ENCODE measurements at places on chromosomes 2 and 18. TPM values are rescaled to one million over a fixed set of nuclear protein-coding genes. Genes with fewer than 3 reads are reported as not detected.

The SERPINB3 gene
- total RNA-seq: 22.4 TPM

- no peak for DNase-seq
Measured at GRCh38 chr18:41989508-41989907, 34.5 kb downstream of the PIK3C3 start.

DNA sequence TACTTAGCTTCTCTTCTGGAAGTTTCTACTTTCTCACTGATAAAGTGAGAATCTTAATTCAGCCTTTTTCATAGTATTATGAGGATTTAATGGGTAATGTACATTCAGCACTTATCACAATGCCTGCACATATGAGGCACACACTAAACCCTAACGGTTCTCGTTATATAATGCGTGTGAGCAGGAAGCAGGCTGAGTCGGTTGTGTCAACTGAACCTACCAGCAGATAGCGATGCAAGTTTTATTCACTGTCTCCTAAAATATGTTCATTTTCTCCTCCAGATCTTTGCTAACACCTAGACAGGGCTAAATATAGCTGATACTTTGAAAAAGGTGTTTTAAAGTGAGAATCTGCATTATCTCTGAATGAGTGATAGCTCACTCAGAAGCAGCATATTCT is 201.6 kb downstream of the ALPK2 start:
- no peak for DNase-seq

The FAM110C gene
- 9.2 TPM for total RNA-seq

The BOLL gene
- total RNA-seq: not detected

DNA sequence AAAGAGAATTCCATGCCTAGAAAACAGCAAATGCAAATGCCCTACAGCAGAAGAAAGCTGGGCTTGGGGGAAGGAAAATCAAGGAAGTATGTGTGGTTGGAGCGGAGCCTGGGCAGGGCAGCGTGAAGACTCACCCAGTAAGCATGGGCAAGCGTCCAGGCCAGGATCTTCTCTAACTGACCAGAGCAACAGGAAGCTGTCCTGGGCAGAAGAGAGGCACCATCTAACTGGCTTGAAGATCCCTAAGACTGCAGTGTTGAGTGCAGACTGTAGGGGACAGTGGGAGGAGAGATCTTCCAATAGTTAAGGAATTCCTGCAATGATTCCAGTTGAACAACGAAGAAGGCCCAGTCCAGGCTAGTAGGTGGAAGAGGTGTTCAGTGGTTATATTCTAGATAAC is 57.9 kb downstream of the NXPH2 start:
- DNase-seq: no peak

The MC2R gene
- not detected for total RNA-seq

DNA sequence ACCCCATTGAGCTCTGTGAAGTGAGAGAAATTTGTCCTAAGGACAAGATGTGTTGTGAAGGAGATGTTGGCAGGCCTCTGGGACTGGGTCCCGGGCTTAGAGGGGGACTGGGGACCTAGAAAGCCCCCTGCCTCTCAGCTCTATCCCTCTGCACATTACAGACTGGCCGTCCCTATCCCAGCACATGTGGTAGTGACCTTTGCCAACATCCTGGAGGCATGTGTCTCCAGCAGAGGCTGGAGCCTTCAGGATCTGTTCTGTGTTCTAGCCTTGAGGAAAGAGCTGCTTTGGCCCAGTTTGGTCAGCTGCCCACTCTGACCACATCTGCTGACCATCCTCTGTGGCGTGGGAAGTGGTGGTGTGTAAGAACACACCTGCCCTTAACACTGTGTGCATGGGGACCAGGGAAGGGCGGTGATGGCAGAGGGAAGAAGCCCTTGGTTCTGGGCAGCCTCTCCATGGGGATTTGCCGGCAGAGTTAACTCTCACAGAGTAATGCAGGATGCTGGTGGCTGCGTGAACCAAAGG is 33.4 kb downstream of the NCK2 start:
- no peak for DNase-seq

GRCh38 chr2:229728370-229728769 is 14.0 kb upstream of the DNER start:
- DNase-seq: peak; percentile 71

The VWA3B gene
- not detected for total RNA-seq

The REG1B gene
- not detected for total RNA-seq

- no peak for DNase-seq
Measured at GRCh38 chr2:192148620-192149321, 46.0 kb downstream of the TMEFF2 start.

GRCh38 chr2:152038441-152038958 is 60.3 kb downstream of the CACNB4 start:
- no peak for DNase-seq

The SLC16A14 gene
- 2.4 TPM for total RNA-seq

- DNase-seq: no peak
Measured at GRCh38 chr18:59340312-59340711, 18.8 kb downstream of the LMAN1 start.

DNA sequence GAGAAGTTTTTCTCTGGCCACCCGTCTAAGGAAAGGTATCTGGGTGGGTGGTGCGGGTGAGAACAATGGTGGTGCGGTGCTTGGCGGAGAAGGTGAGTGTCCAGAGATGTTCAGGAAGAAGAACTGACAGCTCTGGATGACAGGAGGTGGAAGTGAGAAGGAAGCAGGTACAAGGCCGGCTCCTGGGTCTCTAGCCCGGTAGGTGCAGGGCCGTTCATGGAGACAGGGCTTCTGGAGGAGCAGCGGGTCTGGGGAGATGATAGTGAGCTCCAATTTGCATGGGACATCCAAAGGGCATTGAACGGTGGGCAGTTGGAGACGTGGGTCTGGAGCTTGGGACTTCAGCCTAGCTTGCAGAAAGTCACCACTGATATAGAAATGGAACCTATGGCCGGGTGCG is 979 bp upstream of the FAHD2B start:
- DNase-seq: no peak

DNA sequence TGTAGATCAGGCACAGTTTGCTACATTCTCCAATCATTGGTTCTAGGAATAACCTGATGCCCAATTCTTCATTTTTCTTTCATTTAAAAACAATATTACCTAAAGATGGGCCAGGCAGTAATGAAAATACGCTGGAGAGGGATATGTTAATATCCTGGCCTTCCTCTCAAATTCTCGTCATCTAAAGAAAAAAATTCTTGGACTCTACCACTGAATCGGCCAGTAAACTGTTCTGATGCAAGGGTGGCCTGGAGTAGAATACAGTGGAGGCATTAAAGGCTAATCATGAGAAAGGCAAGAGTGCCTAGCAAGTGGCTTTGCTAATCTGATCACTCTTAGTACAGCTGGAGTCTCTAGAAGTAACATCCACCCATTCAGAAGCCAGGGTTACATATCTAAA is 157.7 kb downstream of the ANTXR1 start:
- no peak for DNase-seq

The AFTPH gene
- total RNA-seq: 56.3 TPM

DNA sequence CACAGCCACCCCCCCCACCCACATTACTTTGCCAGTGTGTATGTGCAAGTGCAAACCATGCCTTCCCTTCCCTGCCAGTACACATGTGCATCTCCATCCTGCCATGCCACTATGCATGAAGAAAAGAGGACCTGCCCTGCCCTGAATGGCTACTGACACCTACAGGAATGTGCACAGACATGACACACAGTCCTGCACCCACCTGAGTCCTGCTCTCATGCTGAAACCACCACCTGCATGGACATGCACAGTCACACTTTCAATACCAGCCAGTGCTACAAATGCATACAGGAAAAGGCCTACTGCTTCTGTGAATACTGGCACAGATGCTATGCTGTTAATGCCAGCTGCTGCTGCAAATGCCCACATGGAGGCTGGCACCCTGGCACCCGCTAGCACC is 334.4 kb upstream of the DLGAP1 start:
- DNase-seq: no peak

The LCT gene
- under 0.01 TPM for total RNA-seq

GRCh38 chr2:63364866-63365265 is 223.4 kb downstream of the WDPCP start:
- peak; percentile 33 for DNase-seq

DNA sequence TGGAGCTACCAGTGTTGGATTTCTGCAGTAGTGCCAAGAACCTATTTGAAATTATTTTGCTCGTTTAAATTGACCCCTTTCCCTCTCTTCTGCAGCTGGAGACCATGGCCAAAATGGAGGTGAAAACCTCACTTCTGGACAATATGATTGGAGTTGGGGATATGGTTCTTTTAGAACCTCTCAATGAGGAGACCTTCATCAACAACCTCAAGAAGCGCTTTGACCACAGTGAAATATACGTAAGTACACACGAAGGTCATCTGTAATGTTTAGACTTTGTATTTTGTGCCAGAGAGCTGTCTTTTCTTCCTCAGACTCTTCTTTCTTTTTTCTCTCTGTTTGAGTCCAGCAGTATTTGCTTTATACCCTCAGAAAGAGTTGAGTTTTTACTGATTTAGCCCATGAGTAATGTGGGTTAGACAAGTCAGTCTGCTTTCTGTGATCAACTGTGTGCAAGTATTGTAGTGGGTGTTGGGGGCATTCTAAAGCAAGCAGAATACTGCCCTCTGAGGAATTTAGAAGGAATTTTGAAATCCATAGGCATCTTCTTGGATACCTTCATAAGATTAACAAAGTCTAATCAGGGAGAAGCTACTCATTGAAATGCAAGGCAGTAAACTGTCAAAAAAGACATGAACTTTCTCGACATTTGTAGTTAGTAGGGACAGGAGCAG is 31.7 kb downstream of the MYO1B start:
- DNase-seq: no peak

GRCh38 chr2:218419630-218420216 is 800 bp downstream of the VIL1 start:
- DNase-seq: no peak

GRCh38 chr2:124762388-124762787 is 737.3 kb downstream of the CNTNAP5 start:
- no peak for DNase-seq

GRCh38 chr2:191645434-191646162 is 32.3 kb upstream of the NABP1 start:
- DNase-seq: no peak

- no peak for DNase-seq
Measured at GRCh38 chr2:96103187-96103601, 13.2 kb downstream of the ADRA2B start.

GRCh38 chr18:53941601-53942338 is 282.7 kb downstream of the MBD2 start:
- peak; percentile 25 for DNase-seq

The TMEM247 gene
- total RNA-seq: not detected

GRCh38 chr2:12110074-12110473 is 363.6 kb downstream of the LPIN1 start:
- DNase-seq: no peak

DNA sequence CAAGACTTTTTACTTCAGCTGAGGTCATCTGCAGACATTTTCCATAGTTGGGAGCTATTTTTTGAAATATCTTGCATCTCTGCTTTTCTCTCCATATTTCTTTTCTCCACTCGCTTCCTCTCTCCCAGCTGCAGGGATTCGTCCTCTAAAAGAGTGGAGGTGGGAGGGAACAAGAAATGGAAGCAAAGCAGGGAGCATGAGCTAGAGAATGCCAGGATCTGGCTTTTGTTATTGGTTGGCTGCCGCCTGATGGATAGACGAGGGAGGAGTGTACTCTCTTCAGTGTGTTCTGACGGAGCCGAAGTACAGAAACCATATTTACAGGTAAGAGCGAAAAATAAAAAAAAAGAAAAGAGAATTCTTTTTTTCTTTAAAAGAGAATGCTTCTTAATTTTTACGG is at the start of gene CSRNP3:
Gene CSRNP3 (plus strand): TSS at position 282 of the 400 bp plus-strand sequence. CDS start 125,368 bp downstream, outside the sequence.
- DNase-seq: peak; percentile 87

The NT5C1B gene
- not detected for total RNA-seq

The CNDP1 gene
- not detected for total RNA-seq

The ANKRD30B gene
- total RNA-seq: not detected

DNA sequence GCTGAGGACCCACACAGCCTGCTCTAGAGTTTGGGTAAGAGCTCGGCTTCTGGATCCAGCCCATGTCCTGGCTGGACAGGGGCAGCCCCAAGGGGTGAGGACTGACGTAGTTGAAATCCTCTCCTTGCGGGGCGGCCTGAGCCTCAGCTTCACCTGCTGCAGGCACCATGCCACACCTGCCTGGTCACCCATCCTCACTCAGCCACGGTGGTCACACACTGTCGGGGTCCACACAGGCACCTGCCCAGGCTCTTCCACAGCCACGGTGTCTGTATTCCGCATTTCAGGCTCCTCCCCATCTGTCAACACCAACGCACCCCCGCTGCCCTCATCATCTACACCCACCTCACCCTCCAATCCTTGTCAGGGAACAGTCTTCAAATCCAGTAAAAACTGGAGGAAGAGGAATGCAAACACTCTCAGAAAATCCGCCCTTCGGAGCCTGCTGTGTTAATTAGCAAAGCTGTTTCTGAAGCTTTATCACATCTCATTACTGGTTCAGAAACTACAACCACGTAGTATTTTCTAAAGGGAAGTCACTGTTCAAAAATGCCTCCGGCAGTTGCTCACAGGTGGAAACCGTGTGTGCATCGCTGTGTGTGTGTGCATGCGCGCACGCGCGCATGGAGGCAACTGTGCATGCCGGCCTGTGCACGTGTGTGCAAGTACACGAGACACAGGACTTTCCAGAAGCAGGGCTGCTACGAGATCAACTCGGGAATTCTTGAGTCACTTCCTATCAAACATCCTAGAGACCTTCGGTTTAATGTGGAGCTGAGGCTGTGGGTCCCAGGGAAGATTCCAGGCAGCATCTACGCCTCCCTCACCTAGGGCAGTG is 38.2 kb downstream of the SLC66A2 start:
- no peak for DNase-seq

- peak; percentile 19 for DNase-seq
Measured at GRCh38 chr2:241399941-241400922, 44.1 kb downstream of the FARP2 start.
